ENCODE measurements at places on chromosomes 7 and 10.

GRCh38 chr7:39073432-39073831, 95.7 kb downstream of the POU6F2 start:
- DNase-seq: no peak

DNA sequence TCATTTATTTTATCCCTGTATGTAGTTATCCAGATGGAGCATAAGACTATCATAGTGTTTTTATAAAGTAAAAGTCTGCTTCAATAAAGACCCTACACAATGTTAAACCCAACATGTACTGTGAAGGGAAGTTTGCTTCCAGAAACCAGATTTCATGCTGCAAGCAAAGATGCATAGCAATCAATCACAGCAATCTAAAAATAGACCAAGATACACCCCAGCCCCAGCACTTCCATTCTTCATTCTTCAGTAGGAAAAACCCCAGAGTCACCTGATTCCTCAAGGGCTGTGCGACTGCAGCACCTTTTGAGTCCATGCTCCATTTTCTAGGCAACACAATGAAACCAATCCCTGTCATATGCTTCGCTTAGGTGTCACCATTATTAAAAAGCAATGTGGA, 66.9 kb upstream of the PDE1C start:
- no peak for DNase-seq

DNA sequence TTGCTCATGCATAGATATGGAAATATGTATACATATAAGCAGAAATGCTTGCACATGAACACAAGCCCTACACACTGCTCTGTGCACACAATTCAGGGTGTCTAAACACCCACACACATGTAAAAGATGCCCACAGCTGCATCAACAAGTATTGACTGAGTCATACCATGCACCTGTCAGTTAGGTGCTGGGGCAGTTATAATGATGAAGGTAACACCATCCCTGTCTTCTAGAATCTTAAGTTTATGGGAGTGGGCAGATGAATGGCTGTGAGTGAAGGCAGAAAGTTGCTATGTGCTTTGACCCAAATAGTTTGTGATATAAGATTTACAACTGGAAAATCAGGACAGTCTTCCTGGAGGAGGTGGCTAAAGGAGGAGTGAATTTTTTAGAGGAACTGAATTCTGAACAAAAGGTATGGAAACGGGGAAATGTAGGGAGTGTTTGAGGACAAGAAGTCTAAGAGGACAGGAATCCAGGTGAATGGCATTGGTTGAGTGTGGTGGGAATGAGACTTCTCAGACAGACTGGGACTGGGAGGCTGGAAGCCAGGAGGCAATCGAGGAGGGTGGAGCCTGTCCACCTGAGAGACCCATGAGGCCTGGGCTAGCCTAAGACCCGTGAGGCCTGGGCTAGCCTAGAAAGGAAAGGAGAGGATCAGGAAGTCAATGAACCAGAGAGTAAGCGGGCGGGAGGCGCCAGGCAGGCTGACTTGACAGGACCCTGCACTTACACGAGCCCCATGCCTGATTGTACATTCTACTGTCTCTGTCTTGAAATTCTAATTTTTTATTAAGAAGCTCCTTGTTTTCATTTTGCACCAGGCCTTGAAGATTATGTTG, 20.7 kb downstream of the POLL start:
- no peak for DNase-seq

DNA sequence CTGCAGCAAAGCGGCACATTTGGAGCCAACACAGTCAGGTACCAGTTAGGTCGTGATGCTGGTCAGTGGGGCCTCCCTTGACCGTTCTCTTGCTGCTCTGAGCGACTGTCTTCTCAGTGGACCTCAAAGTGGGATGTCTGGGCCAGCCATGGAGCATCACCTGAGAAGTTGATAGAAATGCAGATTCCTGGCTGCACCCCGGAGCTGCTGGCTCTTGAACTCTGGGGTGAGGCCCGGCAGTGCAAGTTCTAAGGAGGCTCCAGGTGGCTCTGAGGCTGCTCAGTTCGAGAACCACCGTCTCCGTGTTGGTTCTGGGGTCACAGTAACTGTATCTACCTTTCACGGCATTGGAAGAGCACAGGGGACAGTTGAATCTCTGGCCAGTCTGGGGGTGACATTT, 147.5 kb downstream of the WDR37 start:
- no peak for DNase-seq

DNA sequence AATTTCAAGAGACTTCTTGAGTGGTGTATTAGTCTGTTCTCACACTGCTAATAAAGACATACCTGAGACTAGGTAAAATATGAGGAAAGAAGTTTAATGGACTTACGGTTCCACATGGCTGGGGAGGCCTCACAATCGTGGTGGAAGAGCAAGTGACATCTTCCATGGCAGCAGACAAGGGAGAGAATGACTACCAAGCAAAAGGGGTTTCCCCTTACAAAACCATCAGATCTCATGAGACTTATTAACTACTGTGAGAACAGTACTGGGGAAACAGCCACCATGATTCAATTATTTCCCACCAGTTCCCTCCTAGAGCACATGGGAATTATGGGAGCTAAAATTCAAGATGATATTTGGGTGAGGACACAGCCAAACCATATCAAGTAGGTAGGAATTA, 150.5 kb downstream of the PCDH15 start:
- no peak for DNase-seq

GRCh38 chr7:25900245-25900644, 251.8 kb upstream of the NFE2L3 start:
- no peak for DNase-seq

DNA sequence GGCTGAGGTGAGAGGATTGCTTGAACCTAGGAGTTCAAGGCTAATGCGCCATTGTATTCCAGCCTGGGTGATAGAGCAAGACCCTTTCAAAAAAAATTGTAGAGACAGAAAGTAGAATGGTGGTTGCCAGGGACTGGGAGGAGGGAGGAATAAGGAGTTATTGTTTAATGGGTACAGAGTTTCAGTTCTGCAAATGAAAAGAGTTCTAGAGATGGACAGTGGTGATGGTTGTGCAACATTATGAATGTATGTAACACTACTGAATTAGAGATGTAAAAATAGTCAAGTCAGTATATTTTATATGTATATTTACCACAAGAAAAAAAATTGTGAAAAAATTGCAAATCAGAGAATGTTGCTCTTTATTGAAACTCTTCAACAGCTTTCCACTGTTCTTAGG, 266.5 kb upstream of the NPY start:
- no peak for DNase-seq

DNA sequence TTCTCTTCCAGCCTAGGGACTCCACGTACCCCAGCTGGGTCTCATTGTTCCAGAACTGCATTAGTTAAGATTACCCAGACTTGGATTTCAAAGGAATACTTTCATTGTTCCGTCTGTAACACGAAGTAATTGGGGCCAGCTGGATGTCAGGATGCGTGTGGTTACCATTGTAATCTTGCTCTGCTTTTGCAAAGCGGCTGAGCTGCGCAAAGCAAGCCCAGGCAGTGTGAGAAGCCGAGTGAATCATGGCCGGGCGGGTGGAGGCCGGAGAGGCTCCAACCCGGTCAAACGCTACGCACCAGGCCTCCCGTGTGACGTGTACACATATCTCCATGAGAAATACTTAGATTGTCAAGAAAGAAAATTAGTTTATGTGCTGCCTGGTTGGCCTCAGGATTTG, 21.0 kb downstream of the LRRC17 start:
- no peak for DNase-seq

- no peak for DNase-seq
Measured at GRCh38 chr10:31623466-31623865, 304.4 kb downstream of the ZEB1 start.

- no peak for DNase-seq
Measured at GRCh38 chr7:127886248-127886647, 145.0 kb downstream of the LRRC4 start.
